Inflammatory macrophage (primary cell): ENCODE measurements at places on chromosomes 12 and 14.

DNA sequence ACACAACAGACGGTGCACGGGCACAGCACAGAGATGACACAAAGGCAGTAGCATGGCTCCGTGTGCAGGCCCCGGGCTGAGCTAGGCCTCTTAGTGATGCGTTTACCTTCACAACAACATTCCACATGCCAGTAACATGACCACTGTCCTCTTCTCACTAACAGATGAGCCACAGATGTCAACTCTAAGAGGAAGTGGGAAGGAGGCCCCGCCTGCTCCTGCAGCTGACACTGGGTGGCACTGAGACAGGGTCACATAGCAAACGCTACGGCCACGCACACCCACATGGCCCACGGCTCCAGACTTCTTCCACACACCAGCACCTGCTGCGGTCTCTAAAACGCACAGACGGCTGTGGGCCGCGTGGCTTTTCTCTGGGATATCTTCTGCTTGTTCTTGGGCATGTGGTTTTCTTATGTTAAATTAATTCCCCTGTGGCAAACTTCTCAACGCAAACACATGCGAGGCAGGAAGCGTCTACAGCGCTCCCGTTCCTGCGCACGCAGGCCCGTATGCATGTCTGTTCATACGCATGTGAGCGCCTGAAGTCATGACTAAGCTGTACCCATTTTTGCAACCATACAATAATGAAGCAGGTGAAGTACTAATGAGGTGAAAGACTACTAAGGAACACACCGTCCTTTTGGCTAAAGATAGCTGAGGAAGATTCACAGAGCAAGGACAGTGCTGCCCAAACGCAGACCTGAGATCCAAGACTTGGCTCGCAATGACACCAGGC, 26.8 kb downstream of the AMN start:
- peak; percentile 88 for DNase-seq

GRCh38 chr12:70576341-70577282, 60.6 kb downstream of the PTPRB start:
- peak; percentile 71 for DNase-seq

GRCh38 chr12:111122458-111122878, 202.1 kb upstream of the MYL2 start:
- DNase-seq: no peak

DNA sequence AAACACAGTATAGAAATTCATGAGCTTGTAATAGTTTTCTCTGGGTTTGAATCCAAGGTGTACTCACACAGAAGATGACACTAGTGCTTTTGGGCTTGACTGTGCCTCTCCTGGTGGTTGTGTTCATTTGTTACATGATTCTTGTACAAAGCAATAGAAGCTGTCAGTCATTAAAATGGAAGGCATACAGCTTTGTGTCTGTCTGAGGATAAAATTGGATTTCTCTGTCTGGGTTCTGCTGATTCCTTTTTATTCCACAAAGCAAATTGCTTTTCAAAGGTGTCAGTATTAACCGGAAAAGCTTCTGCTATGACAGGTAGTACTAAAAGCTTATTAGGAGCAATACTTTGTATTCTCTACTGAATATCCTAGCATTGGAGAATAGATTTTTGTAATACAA, 361.2 kb downstream of the SLC6A15 start:
- DNase-seq: no peak

DNA sequence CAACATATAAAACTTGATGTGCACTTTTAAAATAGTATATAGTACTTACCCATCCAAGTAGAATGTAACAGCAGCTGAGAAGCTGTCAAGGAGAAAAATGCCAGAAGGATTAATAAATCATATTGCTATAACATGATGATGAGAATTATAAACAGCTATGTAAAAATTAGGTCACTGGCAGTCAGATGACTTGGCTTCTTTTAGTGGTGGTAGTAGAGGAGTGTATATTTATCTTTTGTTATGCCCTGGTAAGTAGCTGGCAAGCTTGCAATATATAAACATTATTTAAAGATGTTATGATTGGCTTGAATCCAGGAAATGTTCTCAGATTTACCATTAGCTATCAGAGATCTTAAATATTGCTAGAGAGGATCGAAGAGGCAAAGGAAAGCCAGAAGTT, 471.0 kb upstream of the MGAT4C start:
- no peak for DNase-seq
